ENCODE measurements at places on chromosomes 2 and 18. TPM values are rescaled to one million over a fixed set of nuclear protein-coding genes. Genes with fewer than 3 reads are reported as not detected.

The ST8SIA3 gene
- not detected for total RNA-seq

The MTLN gene
- 6.9 TPM for total RNA-seq

The PLA2R1 gene
- 0.28 TPM for total RNA-seq

The SERPINB5 gene
- not detected for total RNA-seq

The HOXD3 gene
- not detected for total RNA-seq
